HT-29 (cell line): ENCODE measurements at places on chromosomes 6 and 20.

GRCh38 chr6:7649037-7649810 is 59.2 kb downstream of the SNRNP48 start:
- no peak for DNase-seq

GRCh38 chr6:2935566-2936291 is 32.6 kb upstream of the SERPINB9 start:
- DNase-seq = no peak

DNA sequence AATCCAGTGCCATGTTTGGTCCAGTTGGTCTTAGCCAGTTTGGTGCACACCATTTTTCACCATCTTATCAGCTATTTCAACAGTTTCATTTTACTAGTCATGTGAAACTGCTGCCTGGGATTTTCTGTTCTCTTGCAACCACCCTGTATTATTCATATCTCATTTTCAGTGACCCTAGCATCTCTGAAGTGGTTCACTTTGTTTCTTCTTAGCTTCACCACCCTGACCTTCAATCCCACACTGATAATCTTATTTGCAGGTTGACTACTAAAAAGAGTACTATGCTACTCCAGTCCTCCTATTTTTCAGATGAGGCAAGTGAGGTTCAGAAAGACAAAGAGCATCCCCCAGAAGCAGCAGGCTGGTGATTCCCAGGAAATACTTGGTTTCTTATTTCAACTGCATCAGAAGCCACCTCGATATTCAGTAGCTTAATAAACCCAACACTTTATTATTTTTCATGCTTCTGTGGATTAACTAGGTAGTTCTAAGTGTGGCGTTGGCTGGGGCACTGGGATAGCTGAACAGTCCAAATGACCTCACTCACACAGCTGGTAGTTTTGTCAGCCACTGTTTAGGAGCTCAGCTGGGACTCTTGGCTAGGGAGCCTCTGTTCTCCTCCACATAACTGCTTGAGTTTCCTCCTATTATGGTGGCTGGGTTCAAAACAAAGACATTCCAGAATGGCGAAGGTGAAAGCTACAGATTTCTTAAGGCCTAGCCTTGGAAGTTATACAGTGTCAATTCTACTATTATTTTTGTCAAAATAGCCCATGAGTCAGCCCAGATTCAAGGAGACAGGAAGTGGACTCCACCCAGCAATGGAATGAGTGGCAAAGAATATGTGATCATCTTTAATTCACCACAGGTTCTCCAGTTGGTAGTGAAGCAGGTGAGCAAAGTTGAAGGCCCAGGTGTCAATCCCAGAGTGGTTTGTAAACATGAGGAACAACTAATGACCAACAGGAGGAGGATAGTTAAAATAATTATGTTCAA is 40.6 kb downstream of the BPIFB4 start:
- no peak for DNase-seq

- peak; percentile 42 for DNase-seq
These were observed 91.0 kb downstream of the BCKDHB start for GRCh38 chr6:80197474-80197873.

DNA sequence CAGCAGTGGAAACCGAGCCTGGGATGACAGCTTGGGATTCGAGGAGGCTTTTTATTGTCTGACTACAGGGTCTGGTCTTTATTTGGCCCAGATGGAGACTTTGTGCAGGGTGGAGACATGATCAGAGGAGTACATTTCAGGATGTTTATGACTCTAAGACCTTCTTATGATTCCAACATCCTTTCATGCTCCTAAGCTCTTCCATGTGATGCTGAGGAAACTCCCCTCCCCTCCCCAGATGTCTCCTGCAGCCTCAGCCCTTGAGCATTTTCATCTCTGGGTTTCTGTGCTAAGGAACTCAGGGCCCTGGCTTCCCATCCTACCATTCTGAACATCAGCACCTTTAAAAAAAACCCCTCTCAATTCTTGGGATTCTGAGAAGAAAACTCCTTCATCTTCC is 186.6 kb downstream of the SOX4 start:
- DNase-seq = no peak

- DNase-seq = no peak
These were observed 100.0 kb upstream of the CITED2 start for GRCh38 chr6:139474145-139475108.

GRCh38 chr20:24718696-24719095 is 230.4 kb upstream of the CST7 start:
- DNase-seq = no peak

- no peak for DNase-seq
These were observed 23.6 kb downstream of the PDSS2 start for GRCh38 chr6:107435798-107436197.

- DNase-seq = no peak
These were observed 67.4 kb upstream of the LOC128125822 start for GRCh38 chr6:63504777-63505384.

DNA sequence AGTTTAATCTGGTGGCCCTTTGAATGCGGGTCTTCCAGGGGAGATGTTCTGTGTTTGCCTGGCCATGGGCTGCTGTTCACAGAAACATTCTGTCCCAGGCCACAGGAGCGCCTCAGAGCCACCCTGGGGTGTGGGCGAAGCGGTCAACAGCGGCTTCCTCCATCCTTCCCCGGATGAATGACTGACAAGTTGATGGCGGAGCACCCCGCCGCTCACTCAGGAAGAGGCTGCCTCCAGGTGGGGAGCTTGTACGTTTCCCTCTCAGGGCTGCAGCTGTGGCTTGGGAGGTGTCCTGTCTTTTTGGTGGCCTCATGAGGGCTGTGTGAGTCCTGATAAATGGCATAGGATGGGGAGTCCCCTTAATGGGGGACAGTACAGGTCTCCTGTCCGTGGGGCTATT is 178.4 kb downstream of the NRN1 start:
- DNase-seq = no peak

- no peak for DNase-seq
These were observed 230.2 kb upstream of the THEMIS start for GRCh38 chr6:128131036-128131435.

DNA sequence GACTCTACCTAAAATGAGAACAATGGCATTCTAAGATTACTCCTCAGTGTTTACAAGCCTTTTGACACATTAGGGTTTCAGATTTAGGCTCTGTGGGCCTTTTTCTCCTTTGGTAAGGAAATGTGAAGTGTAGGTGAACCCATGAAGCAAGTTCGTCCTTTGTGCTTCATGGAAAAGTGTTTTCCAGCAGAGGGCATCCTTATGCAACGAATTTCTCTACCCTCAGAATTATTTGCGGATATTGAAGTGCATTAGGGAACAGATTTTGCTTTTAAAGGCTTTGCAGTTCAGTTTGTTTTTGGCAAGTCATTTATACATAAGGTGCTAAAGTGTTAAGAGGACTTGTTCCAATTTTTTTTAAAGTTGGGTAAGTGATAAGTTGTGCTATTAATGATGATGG is 55.7 kb upstream of the FERMT1 start:
- peak; percentile 56 for DNase-seq

DNA sequence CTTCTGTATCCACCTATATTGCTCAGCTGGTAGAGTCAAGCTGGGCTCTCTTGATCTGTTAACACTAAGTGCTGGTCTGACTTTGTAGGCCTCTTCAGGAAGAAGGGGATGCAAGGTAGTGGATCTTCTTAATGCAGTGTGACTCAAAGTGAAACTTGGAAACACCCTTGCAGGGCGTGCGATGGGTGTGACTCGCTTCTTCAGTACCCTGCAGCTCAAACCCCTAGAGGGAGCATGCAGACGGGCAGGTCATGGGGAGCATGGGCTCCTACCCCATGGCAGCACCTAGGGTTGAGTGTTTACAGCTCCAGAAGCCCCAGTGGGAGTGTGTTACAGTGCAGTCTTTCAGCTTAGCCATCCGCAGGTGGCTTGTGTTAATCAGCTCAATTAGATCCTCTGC is 757 bp upstream of the SAMD3 start:
- no peak for DNase-seq

- no peak for DNase-seq
These were observed 1.9 kb downstream of the GRM4 start for GRCh38 chr6:34143884-34144580.

- DNase-seq = no peak
These were observed 49.9 kb upstream of the GTSF1L start for GRCh38 chr20:43776691-43777090.

DNA sequence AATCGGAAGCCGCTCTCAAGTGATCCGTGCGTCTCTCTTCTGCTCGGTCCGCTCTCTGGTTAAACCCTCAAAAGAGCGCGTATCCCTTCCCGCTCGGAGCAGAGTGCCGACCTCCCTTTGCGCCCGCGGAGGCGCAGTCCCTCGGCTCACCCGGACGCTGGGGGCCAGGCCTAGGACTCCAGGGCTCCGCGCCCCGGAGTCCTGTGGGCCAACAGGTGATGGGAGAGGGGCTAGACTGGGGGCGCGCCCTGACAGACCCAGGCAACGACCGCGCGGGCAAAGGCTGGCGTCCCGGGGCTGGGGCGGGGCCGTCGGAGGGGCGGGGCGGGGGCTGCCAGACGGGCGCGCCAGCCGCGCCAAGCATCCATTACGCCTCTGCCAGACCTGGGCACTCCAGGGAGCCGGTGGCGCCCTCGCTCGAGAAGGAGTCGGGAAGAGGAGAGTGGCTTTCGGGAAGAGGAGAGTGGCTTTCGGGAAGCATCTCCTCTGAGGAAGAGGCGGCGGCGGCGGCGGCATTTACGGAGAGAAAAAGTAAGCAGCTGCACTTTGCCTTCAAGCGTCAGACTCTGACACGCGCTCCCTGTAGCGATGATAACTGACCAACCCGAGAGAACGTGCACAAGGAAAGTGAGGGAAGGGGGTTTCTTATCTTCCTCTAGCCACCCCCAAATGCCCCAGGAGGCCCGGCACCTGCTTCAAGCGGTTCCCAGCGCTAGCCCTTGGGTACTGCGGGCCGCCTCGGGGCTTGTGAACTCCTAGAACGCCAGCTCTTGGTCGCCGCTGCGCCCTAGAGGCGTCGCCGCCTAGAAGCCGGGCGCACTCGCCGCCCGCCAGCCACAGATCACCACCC is 2.6 kb downstream of the EPHA7 start:
- DNase-seq = no peak

- peak; percentile 11 for DNase-seq
These were observed 123.5 kb downstream of the LMBRD1 start for GRCh38 chr6:69673298-69673697.
